Glomerular endothelial cell (primary cell): ENCODE measurements at places on chromosomes 12 and 14. TPM values are rescaled to one million over a fixed set of nuclear protein-coding genes. Genes with fewer than 3 reads are reported as not detected.
A peak's percentile ranks its signal among the peaks of the same experiment; 100 is the strongest.

- peak; percentile 47 for DNase-seq
Observed at GRCh38 chr14:30610787-30611343, 11.3 kb upstream of the SCFD1 start.

DNA sequence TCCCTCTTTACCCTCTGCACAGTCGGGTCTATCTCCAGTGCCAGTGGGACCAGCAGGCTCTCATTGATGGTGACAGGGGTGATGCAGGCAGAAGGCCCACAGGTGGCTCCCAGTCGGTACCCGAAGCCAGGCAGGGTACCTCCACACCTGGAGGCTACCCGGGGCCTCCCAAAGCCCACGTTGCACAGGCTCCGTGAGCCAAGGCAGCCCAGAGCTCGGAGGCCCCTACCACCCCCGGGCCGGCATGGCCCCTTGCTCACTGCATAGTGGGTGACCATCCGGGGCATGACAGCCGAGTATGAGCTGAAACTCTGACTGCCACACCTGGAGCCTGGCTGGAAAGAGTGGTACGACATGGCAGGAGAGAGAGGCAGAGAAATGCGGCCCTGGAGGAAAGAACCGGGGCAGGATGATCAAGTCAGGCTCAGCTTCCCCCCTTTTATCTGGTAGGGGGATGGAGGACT, at the start of gene KRT82:
KRT82 (minus strand) TSS at position 414 of the 464 bp plus-strand sequence; CDS start at position 356, 58 bp downstream.
- no peak for DNase-seq

GRCh38 chr12:68896881-68897540, 36.0 kb downstream of the CPM start:
- no peak for DNase-seq

- DNase-seq, result no peak
Observed at GRCh38 chr12:64551676-64552075, 58.6 kb upstream of the RASSF3 start.

Gene LIN7A
- total RNA-seq, result 1.7 and 2.6 TPM in 2 replicates

- no peak for DNase-seq
Observed at GRCh38 chr12:106243620-106244019, 4.2 kb downstream of the CKAP4 start.

Gene DTX3
- 4.2 and 4.8 TPM in 2 replicates for total RNA-seq

GRCh38 chr14:68891851-68892660, 87.0 kb downstream of the ACTN1 start:
- DNase-seq, result no peak

GRCh38 chr12:89176676-89177075, 175.6 kb downstream of the DUSP6 start:
- DNase-seq, result no peak

DNA sequence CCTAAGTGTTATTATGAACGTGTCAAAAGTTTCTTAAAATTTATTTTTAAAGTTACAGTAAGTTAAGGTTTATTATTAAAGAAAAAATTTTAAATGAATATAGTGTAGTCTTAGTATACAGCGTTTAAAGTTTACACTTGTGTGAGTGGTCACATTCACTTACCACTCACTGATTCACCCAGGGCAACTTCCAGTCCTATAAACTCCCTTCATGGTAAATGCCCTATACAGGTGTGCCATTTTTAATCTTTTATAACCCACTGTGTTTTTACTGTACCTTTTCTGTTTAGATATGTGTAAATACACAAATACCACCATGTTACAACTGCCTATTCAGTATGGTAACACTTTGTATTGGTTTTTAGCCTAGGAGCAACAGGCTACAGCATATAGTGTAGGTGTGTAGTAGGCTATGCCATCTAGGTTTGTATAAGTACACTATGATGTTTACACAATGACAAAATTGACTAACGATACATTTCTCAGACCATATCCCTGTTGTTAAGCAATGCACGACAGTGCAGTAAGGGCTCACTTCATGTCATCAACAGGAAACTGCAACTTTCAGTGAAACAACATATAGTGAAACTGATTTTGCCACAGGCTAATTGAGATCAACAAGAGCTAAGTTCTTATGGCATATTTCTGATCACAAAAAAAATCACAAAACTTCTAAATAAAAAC, 112.0 kb upstream of the TMCC3 start:
- DNase-seq, result no peak

Gene ZNF385A
- 5.6 and 6.0 TPM in 2 replicates for total RNA-seq

- DNase-seq, result no peak
Observed at GRCh38 chr12:6228535-6229223, 28.5 kb downstream of the CD9 start.

GRCh38 chr14:90398315-90398839, 1.5 kb downstream of the CALM1 start:
- DNase-seq, result no peak

Gene HSPA2
- total RNA-seq, result 5.2 and 14.5 TPM in 2 replicates

- no peak for DNase-seq
Observed at GRCh38 chr14:79661752-79662151, 549.6 kb downstream of the DIO2 start.

Gene LARP4
- 26.4 and 39.7 TPM in 2 replicates for total RNA-seq

Gene CCDC175
- total RNA-seq, result not detected in 2 replicates

DNA sequence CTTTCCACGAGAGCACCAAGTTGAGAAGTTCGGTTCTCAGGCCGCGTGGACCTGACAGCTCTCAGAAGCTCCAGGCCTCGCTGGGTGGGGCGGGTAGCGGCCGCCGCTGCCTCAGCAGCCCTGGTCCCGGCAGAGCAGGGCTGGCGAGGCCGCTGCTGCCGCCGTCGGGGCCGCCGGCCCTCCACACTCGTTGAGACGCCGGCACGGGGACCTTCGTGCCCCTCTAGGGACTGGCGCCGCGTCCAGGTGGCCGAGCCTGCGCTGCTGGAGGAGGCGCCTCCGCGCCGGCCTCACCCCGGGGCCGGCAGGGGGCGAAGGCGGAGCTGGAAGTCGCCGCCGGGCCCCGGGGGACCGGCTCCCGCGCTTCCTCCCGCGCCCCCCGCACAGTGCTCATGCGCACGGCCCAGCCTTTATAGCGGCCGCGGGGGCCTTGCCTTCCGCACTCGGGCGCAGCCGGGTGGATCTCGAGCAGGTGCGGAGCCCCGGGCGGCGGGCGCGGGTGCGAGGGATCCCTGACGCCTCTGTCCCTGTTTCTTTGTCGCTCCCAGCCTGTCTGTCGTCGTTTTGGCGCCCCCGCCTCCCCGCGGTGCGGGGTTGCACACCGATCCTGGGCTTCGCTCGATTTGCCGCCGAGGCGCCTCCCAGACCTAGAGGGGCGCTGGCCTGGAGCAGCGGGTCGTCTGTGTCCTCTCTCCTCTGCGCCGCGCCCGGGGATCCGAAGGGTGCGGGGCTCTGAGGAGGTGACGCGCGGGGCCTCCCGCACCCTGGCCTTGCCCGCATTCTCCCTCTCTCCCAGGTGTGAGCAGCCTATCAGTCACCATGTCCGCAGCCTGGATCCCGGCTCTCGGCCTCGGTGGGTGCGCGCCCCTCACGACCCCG, at the start of gene COCH:
COCH (plus strand) TSS at position 440 of the 879 bp plus-strand sequence; CDS start at position 820, 380 bp downstream.
- DNase-seq, result no peak

- no peak for DNase-seq
Observed at GRCh38 chr12:93707836-93708235, 30.7 kb downstream of the CRADD start.

DNA sequence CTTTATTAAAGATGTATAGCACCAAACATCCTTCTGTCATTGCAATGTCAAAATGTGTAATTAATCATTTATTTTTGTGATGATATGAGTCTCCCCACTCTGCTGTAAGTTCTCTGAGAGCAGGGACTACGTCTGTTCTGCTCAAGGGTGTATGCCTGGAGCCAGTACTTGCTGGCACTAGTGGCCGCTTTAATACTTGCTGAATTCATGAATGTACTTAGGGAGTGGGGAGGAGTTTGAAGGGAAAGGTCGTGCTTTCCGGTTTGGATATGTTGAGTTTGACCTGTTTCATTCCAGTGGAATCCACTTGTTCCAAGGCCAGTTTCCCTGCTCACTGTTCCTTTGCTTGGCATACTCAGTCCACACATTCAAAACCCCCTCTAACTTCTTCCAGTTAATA, 1.9 kb upstream of the DCAF5 start:
- no peak for DNase-seq

- no peak for DNase-seq
Observed at GRCh38 chr14:51550636-51551035, 101.1 kb upstream of the FRMD6 start.

DNA sequence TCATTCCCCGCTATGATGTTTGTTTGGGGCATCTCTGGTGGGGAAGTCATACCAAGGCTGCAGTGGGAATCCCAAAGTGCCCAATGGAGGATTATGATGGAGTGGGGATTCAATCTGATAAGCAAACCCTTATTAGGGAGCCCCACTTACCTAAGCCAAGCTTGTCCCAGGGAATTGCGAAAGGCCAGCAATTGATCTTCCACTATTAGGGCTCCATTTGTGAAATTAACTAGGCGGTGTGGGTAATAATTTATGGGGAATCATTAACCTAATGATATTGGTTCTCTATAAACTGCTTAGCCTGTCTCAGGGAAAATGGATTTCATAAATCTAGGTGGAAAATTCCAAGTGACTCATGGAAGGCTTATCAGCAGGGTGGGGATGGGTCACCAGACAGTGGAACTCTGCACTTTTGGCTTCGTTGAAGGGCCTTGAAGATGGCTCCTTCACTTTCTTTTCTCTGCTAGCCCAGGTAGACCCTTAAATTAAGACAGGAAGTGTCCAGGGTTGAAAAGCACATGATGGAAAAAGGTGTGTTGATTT, 113.0 kb upstream of the WSCD2 start:
- DNase-seq, result no peak

Gene TC2N
- total RNA-seq, result 0.29 and 0.53 TPM in 2 replicates

GRCh38 chr12:119008691-119009221, 27.4 kb downstream of the SRRM4 start:
- DNase-seq, result no peak

- no peak for DNase-seq
Observed at GRCh38 chr12:131002216-131002631, 48.5 kb downstream of the ADGRD1 start.

Gene RFX4
- not detected in 2 replicates for total RNA-seq

DNA sequence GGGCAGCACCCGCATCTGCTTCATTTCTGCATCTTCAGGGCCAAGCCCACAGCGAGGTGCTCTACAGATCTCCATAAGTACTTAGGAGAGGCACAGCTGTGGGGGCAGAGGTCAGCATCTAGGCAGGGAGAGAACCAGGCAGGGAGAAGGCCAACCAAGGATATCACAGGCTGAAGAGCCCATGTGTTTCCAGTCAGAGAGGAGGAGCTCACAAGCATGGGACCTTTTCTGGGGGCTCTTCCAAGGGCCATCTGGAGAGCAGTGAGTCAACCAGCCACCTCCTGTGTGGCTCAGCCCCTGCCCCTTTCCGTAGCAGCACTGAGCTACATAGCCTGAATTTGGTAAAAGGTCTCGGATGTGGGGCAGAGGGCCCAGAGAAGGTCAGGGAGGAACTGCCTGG, 78.5 kb downstream of the ARL6IP4 start:
- no peak for DNase-seq

Gene SPRYD4
- 1.7 TPM in 2 replicates for total RNA-seq

Gene ARF6
- total RNA-seq, result 73.9 and 74.7 TPM in 2 replicates

Gene RNASE7
- not detected in 2 replicates for total RNA-seq

GRCh38 chr14:49677643-49678042, 10.4 kb downstream of the POLE2 start:
- DNase-seq, result no peak
